ENCODE measurements at places on chromosomes 7 and 10.

- DNase-seq: no peak
Measured at GRCh38 chr7:85177316-85177715, 9.5 kb downstream of the SEMA3D start.

GRCh38 chr7:4015996-4016395, 666.1 kb upstream of the FOXK1 start:
- no peak for DNase-seq

GRCh38 chr10:36211856-36212255, 569.8 kb upstream of the FZD8 start:
- no peak for DNase-seq

DNA sequence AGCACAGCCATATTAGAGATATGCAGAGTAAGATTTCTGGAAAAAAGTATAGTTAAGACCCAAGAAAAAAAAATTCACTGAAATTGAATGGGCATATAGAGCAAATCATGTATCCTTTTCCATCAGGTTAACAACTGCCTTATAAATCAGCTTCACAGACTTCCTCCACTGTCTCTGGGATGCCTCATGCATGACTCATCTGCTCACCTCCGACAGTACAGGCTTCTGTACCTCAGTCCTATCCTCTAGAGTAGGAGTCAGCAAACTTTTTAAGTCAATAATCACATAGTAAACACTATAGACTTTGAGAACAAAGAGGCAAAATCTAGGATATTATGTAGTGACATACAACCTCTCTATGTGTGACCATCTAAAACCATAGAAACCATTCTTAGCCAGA, 211.6 kb upstream of the SP8 start:
- DNase-seq: no peak

DNA sequence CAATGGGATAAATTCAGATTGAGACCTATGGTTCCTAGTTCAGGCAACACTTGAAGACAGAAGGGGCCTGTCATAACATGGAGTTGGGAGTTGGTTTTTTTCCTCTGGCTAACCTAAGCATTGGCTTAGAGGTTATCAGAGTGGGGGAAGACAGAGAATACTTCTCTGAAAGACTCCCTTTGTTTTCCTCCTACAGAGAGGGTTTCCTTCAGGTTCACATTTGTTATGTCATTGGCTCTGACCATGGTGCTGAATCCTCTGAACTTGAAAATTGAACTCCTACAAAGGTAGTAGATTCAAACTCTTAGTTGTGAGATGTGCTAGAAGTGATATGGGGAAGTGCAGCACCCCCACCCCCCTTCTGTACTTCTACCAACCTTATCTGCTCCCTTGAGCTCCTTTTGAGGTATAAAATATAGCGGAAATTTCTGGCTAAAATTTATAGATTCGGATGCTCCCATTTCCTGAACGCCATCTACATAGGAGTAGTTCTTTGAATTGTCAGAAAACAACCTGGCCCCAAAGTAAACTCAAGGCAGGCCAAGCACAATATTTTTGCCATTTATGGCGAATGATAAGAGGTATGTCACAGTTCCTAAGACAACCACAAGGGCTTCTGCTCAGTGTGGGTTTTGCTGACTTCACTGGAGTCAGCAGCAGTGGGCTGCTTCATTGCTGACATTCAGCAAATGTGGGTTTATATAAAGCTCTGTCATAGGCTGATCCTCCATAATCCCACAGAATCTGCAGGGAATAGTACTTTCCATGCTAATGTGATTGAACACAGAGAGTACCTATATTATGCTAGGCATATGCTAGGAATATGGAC, 131.6 kb upstream of the KLF14 start:
- DNase-seq: no peak

GRCh38 chr7:130639388-130639787, 29.2 kb downstream of the COPG2 start:
- DNase-seq: no peak

All from breast epithelium (tissue), 4 donors.